ENCODE measurements at places on chromosomes 3 and 15.

DNA sequence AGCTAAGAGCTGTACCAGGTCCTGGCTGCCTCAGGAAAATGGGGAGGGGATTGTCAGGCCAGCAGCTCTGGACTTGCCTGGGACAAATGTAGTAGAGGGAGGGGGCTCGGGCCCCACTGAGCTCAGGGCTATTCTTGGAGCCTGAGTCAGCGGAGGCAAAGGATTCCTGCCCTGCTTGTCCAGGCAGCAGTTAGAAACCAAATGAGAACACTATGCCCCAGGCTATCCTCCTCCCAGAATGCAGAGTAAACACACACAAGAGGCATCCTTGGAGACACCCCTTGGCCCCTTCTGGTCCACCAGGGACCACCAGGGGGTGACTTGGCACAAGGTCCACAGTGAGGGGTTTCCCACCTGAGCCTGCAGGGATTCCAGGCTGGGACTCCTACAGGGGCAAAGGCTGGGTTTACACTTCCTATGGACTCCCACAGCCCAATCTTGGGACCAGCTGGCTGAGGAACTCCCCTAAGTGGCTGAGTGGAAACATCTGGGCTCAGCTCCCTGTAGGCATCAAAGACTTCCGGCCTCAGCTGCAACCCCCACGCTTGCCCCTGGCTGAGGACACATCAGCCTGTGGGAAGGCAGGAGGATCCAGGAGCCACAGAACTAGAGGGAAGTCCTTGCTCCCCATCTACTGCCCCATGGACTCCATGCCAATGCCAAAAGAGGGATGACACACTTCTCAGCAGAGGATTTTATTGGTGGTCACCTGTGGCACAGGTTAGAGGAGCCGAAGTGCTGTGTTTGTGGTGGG is 3.4 kb upstream of the COL7A1 start:
- DNase-seq: no peak

DNA sequence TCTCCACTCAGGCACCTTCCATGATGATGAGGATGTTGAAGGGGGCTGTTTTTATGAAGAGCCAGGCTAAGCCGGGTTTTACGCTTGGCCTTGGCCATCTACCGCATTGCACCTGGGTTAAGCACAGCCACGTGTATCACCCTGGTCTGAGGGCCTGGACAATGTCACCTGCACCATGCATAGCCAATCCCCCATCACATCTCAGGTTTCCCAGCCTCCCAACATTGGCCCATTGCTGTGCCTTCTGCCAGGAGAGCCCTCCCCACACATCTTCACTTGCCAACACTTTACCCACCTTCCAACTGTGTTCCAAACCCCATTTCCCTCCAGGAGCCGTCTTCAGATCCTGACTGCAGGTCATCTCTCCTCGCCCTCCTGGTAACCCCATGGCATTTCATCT is 135.3 kb upstream of the ABHD17C start:
- no peak for DNase-seq

DNA sequence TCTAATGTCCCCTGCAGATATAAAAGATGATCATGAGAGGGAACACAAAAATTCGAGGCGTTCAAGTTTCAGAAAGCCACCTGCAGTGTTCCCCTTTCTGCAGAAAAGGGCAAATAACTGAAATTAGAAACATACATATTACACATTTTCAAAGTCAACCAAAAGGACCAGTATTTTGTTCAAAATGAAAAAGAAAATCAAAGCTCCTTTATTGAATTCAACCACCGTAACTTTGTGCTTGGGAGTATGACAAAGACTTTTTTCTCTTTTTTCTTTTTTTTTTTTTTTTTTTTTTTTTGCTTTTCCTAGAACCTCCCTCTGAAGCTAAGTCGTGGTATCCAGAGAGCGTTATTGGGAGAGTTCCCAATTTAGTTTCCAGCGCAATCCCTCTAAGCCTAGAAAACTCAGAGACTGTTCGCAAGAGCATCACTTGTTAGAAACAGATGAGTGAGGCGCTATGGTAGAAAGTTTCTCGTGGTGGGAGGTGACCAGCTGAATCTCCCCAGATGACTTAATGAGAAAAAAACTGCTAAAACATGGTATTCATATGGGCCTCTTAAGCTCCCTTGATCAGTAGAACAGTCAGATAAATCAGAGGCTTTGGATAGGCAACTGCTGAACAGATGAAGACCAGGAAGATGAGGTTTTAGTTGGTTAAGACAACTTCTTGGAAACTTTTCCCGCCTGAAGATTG is 77.4 kb downstream of the MB21D2 start:
- DNase-seq: no peak

DNA sequence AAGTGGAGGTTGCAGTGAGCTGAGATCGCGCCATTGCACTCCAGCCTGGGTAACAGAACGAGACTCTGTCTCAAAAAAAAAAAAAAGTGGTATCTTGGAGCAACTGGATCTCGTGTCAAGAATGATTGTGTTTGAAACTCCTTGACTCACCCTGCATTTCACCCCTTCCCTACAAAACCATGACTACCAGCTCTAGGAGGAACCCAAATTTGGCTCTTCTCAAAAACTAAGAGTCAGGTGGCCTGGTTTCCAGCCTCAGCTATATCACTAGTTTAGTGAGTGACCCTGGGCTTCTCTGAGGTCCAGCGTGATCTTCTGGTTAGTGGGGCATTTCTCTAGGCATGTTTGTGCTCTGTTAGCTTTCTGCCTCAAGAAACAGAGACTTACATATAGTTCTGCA is 222.1 kb downstream of the FAM43A start:
- DNase-seq: no peak

DNA sequence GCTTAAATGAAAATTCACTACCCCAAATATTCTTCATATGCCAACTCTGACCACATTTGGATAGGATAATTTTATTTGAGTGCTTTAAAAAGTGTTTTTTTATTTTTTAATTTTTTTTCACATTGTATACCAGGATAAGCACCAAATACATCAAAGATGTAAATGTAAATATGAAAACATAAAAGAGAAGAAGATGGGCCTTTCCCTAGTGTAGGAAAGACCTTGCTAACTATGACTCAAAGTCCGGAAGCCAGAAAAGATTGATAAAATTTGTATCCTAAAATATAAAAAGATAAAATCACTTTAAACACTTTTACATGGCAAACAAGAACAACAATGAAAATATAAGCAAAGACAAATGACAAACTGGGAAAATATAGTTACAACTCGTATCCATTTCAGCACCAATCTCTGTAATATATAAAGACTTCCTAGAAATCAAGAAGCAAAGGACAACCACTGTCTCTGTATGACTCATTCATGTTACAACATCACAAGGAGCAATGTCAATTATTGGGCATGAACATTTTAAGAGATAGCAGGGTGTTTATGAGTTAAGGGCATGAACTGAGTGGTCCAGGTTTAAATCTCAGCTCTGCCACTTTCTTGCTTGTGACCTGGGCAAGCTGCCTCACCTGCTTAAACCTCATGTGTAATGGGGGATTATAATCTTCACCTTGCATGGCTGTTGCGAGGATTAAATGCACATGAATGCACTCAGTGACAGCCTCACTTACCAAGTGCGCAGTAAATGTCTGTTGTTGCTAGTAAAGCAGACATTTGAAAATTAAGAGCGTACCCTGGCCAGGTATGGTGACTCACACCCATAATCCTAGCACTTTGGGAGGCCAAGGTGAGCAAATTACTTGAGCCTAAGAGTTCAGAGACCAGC is 25.3 kb upstream of the ARHGEF3 start:
- no peak for DNase-seq

All from H7 (cell line).